RCC 7860 (cell line): ENCODE measurements at places on chromosomes 16 and 17.
A peak's percentile ranks its signal among the peaks of the same experiment; 100 is the strongest.

- DNase-seq: peak; percentile 6
These were observed 24.2 kb downstream of the B9D1 start for GRCh38 chr17:19338031-19338990.

- no peak for DNase-seq
These were observed 670.9 kb upstream of the EEF2KMT start for GRCh38 chr16:5768445-5768844.

GRCh38 chr17:41049110-41049509, 2.0 kb upstream of the KRTAP2-1 start:
- DNase-seq: peak; percentile 84

GRCh38 chr16:361872-362701, 8.3 kb downstream of the MRPL28 start:
- peak; percentile 74 for DNase-seq

DNA sequence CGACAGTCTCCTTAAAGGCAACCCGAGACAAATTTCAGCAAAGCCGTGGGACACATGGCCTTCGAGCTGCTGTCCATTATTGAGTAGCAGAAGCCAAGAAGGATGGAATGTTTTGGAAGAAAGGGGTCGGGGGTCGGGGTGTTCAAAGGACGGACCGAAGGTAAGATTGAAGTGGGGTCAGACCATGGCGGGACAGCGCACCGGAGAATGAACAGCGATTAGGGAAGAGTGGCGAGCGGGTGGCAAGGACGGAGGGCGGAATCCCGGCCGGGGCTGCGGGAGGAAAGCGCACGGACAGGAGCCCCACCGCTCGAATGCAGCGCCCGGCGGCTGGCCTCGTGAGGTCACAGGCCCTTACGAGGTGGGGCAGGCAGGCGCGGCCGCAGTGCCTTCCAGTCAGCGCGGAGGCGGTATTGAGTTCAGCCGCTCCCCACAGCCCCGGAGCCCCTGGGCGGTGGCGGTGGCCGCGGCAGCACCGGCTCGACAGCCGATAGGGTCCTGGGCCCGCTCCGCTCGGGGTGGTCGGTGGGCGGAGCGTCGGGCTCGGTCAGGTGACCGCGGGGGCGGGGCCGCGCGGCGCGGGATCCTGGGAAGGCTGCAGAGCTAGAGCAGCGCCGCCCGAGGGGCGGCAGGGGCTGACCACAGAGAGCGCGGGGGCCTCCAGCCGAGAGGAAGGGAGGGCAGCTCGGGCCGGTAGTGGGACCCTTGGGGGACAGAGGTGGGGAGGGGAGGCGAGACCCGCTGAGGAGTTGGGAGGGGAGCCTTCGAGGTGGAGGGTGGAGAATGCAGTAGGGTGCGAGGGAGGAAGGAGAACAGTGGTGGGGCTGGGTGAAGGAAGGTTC, at the start of gene EFCAB13:
Gene EFCAB13 (plus strand): TSS at position 574 of the 842 bp plus-strand sequence. CDS start 4,399 bp downstream, outside the sequence.
- DNase-seq: peak; percentile 84

DNA sequence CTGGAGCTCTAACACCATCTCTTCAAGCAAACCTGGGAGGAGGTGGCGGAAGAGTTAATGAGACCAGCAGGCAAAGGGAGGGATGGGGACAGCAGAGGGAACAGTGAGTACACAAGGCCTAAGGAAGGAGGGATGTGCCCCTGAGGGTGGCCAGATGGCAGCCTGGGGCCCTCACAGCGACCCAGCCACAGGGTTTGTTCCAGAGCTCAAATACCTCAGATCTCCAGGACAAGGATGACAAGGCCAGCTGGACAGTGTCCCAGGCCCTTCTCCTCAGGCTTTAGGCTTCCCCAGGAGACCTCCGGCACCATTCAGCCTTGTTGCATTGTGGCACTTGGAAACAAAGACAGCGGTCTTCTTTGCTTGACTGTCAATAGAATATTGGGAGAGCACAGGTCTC, 14.9 kb downstream of the CDIP1 start:
- DNase-seq: no peak

- no peak for DNase-seq
These were observed 7.4 kb downstream of the RNF40 start for GRCh38 chr16:30769379-30770089.

GRCh38 chr17:2594722-2595599, 1.5 kb downstream of the PAFAH1B1 start:
- DNase-seq: no peak

DNA sequence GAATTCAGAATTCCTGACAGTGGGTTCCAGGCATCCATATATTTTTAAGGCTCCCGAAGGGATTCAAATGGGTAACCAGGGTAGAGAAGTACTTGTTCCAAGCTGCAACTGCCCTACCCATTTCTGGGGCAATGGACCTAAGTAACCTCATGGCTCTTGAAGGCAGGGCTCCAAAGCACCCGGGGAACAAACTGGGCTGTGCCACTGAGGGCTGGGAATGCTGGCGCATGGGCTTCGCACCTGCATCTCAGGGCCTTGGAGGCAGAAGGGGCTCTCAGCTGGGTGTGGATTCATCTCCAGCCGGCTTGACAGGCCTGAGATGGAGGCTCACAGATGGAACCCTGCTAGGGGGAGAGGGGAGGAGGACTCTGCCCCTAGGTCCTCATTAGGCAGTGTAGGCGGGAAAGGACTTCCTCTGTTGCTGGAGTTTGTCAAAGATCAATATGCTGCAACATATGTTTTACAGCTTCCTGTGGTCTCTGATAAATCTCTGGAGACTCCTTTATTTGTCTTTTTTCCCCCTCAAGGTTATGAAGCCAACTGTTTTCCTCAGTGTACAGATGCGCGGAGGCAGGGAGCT, 232.3 kb upstream of the NLRP1 start:
- DNase-seq: no peak

DNA sequence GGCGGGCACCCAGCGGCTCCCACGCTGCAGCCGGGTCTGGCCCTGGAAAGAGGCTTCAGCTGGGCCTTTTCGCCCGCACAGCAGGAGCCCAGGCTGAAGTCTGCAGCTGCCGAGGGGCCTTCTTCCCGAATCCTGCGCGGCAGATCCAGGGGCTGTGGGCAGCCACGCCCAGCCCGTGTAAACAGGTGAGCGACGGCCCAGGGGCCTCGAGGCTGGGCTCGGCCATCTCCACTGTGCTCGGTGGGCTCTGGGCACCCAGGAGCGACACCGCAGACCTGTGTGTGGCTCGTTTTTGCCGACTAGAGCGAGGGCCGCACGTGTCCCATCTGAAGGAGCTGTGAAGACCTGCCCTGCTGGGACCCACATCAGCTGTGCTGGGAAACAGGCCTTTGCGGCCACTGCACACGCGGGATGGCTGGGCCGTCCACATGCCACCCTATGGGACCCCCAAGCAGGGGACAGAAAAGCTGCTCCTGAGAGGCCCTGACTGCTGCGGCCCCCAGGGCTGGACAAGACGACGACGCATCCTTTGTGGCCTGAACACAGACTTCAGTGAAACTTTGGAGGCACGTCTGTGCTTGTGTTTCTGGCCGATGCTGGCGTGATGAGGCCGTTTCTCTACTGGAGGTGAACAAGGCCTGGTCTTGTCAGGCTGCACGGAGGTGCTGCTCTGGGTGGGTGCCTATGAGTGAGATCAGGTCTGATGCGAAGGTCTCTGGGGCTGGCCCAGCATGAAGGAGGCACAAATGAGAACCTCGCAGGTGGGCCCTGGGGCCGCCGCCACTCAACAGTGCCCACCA, 5.2 kb upstream of the APRT start:
- DNase-seq: no peak

DNA sequence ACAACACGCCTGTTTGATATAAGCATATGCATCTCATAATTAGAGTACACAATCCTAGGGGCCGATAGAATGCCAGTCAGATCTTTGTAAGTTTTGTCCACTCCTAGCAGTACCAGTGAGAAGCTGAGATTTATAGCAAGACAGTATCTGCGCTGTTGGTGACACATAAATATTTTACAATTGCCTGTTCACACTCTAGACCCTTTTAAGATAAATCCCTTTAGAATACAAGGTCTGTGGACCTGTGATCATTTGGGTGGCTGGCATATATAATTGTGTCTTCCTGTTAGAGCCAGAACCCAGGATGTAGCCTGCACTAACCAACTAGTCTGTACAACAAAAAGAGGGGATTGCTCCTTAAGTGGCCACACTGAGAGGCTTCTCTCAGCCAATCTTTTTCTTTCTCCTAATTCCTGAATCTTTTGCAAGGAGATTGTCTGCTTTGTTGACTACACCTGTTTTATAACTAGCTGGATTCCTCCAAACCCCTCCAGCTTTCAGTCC, 74.7 kb downstream of the WIPI1 start:
- no peak for DNase-seq

- peak; percentile 26 for DNase-seq
These were observed 152.7 kb upstream of the CDH11 start for GRCh38 chr16:65274566-65274965.

- no peak for DNase-seq
These were observed 192.6 kb upstream of the KIF2B start for GRCh38 chr17:53630115-53630514.

DNA sequence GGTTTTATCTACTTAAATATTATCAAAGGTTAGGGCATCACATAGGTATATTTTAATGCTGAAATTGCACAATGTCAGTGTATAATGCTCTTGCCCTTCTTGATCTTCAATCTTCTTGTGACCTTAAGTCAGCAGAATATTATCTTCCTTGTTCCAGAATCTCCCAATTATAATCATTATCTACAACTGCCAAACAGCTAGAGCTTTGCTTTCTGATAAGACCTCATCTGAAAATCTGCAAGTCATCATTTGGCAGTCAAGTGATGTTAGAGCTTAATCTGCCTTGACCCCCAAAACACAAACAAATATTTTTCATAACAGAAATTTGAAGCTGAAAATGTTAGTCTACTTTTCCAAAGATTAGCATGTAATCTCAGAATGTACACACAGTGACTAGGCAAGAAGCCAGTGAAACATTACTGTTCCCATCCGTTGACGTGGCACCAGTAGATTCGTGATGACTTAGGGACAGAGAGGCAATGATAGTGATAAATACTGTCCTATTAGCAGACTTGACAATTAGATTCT, 19.8 kb downstream of the REXO5 start:
- no peak for DNase-seq

GRCh38 chr17:81428516-81428915, 33.3 kb downstream of the BAHCC1 start:
- no peak for DNase-seq

DNA sequence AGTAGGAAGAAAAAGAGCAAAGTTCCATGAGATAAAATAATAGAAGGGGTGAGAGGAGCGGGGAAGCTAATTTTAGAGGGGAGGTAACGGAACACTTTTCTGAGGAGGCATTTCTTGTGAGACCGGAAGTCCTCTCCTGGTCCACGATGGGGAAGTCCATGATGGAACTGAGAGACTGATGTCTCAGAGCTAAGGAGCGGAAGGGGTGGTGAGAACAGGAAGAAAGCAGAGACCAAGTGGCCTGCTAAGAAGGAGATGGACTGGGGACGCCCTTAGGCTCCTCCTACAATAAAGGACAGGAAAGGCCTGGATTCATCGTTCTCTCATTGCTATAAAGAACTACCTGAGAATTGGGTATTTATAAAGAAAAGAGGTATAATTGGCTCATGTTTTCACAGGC, 59.4 kb downstream of the ADAMTS18 start:
- no peak for DNase-seq

DNA sequence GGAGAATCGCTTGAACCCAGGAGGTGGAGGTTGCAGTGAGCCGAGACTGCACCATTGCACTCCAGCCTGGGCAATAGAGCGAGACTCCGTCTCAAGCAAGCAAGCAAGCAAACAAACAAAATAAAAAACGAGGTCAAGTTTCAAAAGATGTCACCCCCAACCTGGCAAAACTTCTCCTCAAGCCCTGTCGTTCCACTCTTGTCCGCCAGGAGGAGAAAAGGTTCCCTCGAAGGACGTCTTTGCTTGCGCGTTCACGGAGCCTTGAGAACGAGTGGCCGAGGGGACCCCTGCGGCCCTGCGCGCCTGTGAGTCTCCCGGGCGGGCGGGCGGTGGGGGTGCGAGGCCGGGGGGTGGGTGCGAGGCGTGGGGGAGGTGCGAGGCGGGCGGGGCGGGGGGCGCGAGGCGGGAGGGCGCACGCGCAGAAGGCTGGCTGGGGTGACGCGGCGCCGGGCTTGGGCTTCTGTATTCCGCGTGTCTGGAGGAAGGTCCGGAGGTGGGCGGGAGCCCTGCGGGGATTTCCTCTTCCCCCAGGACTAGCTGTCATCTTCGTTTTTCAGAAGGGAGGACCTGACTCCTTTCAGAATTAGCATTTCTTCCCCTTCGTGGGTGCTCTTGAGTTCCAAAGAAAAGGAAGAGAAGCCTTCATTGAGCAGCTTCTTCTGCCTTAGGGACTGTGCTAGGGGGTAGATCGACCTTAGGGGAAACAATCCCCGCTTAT, 3.7 kb downstream of the SLC52A1 start:
- peak; percentile 35 for DNase-seq

- no peak for DNase-seq
These were observed 65.7 kb downstream of the HLF start for GRCh38 chr17:55330344-55330933.

DNA sequence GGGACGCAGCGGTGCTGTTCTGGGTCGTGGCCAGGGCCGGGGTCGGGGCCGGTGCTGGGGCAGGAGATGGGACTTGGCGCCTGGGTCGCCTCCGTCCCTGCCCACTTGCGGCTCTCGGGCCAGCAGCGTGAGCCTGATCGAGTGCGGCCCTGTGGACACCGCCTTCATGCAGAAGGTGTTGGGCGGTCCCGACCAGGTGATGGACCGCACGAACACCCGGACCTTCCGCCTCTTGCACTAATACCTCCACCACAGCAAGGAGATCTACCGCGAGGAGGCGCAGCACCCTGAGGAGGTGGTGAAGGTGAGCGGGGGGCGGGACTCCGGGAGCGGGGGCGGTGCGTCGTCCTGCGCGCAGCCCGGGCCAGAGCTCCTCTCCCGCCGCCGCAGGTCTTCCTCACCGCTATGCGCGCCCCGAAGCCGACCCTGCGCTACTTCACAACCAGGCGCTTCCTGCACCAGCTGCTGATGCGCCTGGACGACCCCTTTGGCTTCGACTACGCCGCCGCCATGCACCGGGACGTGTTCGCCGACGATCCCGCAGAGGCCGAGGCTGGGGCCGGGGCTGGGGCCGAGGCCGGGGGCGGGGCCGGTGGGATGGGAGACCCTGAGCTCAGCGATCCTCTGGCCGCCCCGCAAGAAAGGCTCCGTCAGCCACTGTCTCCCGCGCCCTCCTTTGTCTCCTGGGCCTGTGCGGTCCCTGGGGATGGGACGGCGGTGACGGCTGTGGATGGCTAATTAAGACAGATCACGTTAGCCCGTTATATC, 4.5 kb upstream of the HSD17B1 start:
- DNase-seq: no peak

DNA sequence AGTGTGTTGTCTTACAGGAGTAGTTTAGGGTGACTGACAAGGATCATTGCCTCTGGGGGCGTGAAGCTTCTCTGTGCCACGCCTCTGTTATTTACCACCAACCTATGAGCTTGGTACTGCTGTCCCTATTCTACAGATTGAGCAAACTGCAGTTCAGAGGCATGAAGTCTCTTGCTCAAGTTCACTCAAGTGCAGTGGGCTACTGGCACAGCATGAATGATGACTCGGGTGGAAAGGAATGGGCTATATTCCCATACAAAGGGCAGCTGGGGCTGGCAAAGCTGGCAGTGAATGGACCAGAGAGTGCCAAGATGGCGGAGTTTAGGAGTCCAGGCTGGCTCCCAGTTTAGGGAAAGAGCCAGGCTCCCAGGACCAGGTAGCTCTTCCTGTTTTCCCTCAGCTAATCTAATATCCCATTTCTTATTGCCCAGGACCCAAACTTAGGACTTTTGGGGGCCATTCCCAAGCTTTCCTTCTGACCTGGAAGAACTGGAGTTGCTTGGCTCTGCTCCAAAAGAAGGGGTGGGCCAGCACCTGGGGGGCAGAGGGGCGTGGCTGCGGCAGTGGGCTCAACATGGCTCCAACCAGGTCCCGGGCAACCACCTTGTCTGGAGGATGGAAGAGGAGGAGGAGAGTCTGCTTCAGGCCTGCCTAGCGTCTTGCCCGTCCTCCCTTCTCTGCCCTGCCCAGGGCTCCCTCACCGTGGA, 12.9 kb downstream of the PLK1 start:
- DNase-seq: peak; percentile 77

- no peak for DNase-seq
These were observed 40.0 kb downstream of the MAPT start for GRCh38 chr17:45934044-45934979.
